ENCODE measurements at places on chromosomes 6 and 20.

- no peak for DNase-seq
Measured at GRCh38 chr6:16334671-16335070, 96.3 kb downstream of the GMPR start.

DNA sequence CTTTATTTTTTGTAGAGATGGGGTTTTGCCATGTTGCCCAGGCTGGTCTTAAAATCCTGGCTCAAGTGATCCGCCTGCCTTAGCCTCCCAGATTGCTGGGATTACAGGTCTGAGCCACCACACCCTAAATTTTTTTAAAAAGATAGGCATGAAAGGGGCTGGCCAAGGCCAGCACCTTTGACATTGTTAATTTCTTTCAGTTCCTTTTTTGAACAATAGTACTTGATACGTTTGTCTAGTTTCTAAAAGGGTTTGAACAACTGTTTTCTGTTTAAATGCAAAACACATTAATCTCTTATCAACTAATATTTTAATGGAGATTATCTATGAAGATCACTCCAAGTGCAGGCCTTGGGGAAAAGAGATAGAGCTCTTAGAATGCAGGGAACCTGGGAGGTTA lies 37.6 kb upstream of the PTPRK start:
- DNase-seq, result no peak

DNA sequence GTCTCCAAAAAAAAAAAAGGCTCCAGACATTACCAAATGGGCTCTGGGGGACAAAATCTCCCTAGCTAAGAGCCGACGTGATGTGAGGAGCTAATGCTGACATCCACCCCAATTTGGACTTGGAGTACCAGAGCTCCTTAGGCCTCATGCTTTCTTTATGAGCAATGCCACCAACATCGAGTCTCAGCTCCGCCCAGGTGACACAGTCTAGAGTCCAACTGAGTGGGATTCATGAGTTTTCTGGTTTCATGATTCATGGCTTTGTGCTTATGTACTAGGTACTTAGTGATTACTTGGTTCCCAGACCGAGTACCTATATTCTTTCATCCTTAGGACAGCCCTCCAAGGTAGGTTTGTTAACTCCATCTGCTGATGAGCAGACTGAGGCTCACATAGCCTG lies 4.4 kb downstream of the ANKRD60 start:
- DNase-seq, result peak; percentile 22

GRCh38 chr6:170149681-170150589 lies 140.9 kb downstream of the DLL1 start:
- DNase-seq, result no peak

GRCh38 chr6:107943626-107944439 lies 14.2 kb downstream of the SEC63 start:
- no peak for DNase-seq

DNA sequence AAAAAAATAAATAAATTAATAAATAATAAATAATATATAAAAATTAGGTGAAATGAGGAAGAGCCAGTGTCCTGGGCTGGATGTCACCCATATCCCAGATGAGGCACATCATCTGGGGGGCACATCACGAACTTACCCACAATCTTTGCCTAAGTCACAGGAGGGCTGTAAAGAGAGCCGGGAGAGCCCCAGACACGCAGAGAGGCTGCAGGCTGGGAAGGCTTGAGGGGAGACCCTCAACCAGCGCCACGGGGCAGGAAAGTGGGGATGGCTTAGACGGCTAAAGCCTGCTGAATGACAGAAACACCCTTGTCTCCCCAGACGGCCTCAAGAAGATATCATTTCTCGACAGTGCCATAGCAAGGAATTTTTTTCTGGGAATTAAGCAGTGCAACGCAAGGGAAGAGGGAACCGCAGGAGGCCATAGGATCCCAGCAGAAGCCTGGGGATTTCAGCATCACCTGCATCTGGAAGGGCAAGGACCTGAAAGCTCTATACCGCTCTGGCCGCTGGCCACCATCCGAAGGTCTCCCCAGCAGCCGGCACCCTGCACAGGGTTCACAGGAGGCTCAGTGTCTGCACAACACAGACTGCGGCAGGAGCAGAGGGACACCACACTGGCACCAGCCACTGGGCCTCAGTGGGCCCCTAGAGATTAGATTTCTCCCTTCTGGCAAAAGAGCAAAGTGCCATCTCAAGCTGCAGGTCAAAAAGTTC lies 22.8 kb upstream of the NXT1 start:
- DNase-seq, result no peak

GRCh38 chr6:25447570-25447929 lies 168.4 kb downstream of the CARMIL1 start:
- DNase-seq, result no peak

GRCh38 chr6:159759645-159760044 lies 2.2 kb upstream of the ACAT2 start:
- DNase-seq, result no peak

DNA sequence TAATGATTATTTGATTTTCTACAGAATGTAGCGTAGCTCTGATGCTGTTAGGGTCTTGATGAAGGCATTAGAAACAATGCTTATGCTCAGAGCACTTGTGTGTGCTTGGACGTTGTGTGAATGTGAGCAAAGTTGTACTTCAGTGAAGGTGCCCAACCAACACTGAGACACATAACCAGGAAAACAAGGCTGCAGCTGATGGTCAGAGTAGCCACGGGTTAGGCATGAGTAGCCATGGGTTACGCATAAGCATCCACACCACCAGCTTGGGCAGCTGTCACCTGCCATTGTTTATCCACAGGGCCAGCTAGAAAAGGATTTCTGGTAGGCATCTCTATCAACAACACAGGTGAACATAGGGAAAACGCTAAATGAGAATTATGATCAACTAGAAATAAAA lies 326.6 kb downstream of the NRN1 start:
- no peak for DNase-seq

GRCh38 chr6:132527791-132528190 lies 10.3 kb upstream of the TAAR9 start:
- no peak for DNase-seq

DNA sequence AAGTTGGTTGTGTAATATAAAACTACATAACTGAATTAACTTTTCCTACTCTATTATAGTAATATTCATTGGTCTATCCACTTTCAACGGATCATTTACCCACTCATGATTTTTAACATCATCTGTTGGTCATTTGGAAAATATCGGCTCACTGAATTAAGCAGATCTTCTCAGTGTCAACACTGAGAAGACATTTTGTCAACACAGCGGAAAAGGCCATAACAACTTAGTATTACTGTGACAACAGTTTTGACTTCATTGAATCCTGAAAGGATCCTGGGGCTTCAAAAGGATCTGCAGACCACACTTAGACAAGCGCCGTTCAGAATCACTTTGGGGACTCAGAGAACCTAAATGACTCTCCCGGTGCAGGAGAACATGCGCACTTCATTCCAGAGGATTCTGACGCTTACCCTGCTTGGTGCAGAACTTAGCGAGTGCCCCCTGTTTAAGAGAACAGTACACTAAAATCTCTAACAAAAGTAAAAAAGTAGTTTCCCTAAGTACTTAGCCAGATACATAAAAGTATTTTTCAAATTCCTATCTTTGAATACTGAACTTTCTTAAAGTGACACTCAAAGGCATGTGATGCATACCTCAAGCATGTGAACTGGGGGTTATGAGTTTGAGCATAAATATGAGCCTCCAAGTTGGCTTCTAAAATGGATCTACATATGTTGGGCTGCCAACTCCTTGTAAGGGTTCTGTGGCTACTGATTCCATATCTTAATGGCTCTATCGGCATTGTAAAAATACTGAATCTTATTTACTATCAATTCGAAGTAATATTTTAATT lies 4.0 kb downstream of the ZBTB2 start:
- DNase-seq, result no peak

- DNase-seq, result no peak
Measured at GRCh38 chr20:4017051-4017712, 1.8 kb upstream of the RNF24 start.

DNA sequence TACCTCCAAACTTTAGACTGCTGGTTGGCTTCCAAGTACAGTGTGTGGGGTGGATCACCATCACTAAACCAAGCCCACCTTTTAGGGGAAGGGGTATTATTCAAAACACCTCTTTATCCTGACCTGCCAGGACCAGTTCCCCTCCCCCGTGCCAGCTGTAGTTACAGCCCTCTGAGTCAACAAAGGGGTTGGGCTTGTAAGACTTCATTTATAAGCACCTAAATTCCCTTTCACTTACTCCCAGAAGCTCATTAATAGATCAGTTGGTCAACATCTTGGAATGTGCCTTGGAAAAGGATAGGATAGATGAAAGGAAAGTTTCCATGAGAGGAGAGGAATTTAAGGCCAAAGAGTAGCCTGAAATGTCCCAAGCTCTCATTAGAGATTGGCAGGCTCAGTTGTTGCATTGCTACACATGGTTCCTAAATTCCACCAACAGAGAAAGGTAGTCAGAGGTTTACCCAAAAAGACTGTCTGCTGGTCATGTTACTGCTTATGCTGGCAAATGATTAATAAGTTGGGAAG lies 59.2 kb downstream of the TNFAIP3 start:
- DNase-seq, result no peak

- DNase-seq, result no peak
Measured at GRCh38 chr6:55379895-55380294, 52.6 kb downstream of the GFRAL start.

DNA sequence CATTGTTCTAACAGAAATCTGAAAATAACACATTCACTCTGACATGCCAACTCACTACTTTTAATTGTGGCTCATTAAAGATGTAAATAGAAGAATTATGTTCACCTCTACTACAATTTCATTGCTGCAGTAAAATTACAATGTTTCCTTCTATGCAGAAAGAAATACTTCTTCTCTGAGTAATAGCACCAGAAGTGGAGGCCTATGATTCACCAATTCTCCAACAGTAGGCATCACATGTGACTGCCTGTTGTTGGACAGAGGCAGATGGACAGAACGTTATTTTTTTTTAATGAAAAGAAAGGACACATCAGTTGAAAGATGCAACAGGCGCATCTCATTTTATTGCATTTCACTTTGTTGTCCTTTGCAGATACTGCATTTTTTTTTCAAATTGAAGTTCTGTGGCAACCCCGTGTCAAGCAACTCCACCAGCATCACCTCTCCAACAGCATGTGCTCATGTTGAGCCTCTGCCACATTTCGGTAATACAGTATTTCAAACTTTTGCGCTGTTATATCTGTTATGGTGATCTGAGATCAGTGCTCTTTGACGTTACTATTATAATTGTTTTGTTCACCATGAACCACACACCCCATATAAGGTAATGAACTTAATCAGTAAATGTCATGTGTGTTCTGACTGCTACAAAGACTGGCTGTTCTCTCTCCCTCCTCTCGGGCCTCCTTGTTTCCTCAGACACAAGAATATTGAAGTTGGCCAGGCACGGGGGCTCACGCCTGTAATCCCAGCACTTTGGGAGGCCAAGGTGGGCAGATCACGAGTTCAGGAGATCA lies 121.4 kb downstream of the ATXN1 start:
- no peak for DNase-seq

DNA sequence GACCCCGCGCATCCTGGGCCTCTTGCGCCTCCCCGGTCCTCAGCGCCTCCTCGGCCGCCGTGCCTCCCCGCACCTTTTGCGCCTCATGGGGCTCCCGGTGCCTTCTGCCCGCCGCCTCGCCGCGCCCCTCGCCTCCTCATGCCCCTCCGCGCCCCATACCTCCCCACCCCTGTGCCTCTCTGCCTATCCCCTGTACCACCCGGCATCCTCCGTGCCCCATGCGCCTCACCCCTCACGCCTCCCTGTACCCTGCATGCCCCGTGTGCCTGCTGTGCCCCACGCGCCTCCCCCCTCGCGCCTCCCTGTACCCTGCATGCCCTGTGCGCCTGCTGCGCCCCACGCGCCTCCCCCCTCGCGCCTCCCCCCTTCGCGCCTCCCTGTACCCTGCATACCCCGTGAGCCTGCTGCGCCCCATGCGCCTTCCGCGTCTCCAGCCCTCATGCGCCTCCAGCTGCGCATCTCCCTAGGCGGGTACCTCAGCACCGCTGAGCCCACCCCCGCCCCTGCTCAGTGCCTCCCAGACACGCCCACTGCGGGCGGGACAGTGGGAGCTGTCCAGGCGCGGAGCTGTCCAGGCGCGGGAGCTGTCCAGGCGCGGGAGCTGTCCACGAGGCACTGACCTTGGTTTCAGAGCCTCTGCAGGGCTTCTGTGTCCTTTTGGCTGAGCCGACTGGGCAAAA lies 37.1 kb downstream of the IGF2R start:
- DNase-seq, result no peak

- DNase-seq, result no peak
Measured at GRCh38 chr6:131336596-131336995, 201.3 kb downstream of the AKAP7 start.

DNA sequence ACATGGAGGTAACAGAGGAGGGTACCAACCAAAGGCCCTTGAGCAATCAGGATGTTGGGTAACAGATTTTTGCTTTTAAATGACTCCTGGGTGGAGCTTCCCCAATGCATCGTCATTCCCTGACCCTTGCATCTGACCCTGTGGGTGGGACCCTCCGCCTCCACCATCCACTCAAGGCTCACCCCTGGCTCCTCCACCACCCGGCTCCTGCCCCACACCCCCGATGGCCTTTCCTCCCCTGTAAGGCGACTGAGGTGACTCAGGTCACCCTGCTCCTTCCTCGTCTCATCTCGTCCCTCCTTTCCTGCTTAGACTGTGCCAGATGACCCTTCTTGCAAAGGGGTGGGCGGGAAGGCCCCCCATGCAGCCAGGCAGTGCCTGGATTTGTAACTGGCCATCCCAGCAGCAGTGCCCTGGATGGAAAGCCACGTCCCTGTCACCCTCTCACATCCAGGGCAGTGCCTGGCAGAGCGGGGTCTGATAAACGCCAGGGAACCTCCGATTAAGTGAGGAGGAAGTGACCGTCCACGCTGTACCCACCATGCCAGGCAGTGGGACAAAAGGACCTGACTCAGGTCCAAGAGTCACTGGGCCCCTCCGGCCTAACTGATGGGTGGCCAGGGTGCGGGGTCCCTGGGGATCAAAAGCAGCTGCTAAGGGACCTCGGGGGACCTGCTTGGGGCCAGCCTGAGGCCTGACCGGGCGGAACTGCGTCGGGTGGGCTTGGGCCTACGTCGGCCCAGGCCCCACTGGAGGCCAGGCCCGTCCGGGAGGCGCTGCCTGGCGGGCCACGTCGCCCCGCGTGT lies 624 bp upstream of the NPEPL1 start:
- DNase-seq, result no peak

DNA sequence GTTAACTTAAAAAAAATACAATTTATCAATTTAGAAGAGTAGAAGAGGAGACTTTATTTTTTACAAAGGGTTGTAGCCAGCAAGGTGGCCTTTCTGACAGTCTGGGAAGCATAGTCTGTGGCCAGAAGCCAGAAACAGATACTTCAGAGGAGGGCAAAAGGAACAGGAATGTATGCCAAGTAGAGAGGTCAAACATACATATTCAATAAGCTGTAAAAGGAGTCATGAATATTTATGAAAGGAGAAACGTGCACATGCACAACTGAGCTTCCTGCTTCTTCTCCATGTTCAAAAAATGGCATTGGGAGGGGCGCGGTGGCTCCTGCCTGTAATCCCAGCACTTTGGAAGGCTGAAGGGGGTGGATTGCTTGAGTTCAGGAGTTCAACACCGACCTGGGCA lies 43.9 kb upstream of the FAM184A start:
- no peak for DNase-seq

DNA sequence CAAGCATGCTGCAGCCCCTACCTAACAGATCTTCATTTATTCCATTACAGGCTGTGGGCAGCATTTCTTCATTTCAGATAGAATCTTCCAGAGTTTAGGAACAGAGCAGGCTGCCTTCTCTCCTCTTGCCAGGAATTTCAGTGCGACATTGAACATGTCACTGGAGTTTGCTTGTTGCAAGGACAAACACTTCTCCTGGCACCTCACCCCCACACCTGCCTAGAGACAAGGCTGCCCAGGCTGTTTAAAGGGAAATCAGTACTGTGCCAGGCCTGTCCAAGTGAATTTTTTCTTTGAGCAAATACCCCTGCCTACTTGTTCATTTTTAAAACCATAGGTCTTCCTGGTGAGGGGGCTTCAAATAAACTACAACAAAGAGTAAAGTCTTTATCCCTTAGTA lies 594.1 kb downstream of the PTPRT start:
- DNase-seq, result no peak

Data from stimulated activated CD4-positive, alpha-beta T cell treated with anti-CD3 and anti-CD28 coated beads, TNF-alpha, amount 100 ng/mL, for 48 hours (primary cell).